Panc1 (cell line): ENCODE measurements at places on chromosomes 12 and 14. TPM values are rescaled to one million over a fixed set of nuclear protein-coding genes. Genes with fewer than 3 reads are reported as not detected.

The ST8SIA1 gene
- total RNA-seq = 0.13 TPM

The SLCO1C1 gene
- total RNA-seq = not detected

GRCh38 chr12:52728374-52728773 is 25.1 kb upstream of the KRT77 start:
- no peak for DNase-seq
- no peak overlapping the region for H3K4me3 ChIP-seq
- no peaks in the 10 kb centered on the region for H3K36me3 ChIP-seq
- no peaks in the 10 kb centered on the region for H3K4me1 ChIP-seq
- no peak overlapping the region for H3K27ac ChIP-seq

GRCh38 chr14:33240466-33240865 is 301.8 kb downstream of the NPAS3 start:
- H3K4me1 ChIP-seq = no peaks in the 10 kb centered on the region
- no peak overlapping the region for H3K4me3 ChIP-seq
- H3K27me3 ChIP-seq = no peaks in the 10 kb centered on the region
- no peak for DNase-seq
- no peak overlapping the region for H3K27ac ChIP-seq

GRCh38 chr12:4089121-4089606 is 184.4 kb upstream of the CCND2 start:
- no peak overlapping the region for H3K4me3 ChIP-seq
- H3K27me3 ChIP-seq = no peaks in the 10 kb centered on the region; the same call in 1 of the 2 replicates
- no peak for DNase-seq
- no peaks in the 10 kb centered on the region for H3K36me3 ChIP-seq
- H3K27ac ChIP-seq = no peak overlapping the region
- H3K4me1 ChIP-seq = no peaks in the 10 kb centered on the region

- H3K4me1 ChIP-seq = peaks cover 20% of the 10 kb centered on the region
- peak; percentile 46 for DNase-seq
- H3K4me3 ChIP-seq = no peak overlapping the region
These were observed 31.5 kb upstream of the LIMA1 start for GRCh38 chr12:50314636-50315312.
